ENCODE measurements at places on chromosomes 3 and 15. TPM values are rescaled to one million over a fixed set of nuclear protein-coding genes. Genes with fewer than 3 reads are reported as not detected.

DNA sequence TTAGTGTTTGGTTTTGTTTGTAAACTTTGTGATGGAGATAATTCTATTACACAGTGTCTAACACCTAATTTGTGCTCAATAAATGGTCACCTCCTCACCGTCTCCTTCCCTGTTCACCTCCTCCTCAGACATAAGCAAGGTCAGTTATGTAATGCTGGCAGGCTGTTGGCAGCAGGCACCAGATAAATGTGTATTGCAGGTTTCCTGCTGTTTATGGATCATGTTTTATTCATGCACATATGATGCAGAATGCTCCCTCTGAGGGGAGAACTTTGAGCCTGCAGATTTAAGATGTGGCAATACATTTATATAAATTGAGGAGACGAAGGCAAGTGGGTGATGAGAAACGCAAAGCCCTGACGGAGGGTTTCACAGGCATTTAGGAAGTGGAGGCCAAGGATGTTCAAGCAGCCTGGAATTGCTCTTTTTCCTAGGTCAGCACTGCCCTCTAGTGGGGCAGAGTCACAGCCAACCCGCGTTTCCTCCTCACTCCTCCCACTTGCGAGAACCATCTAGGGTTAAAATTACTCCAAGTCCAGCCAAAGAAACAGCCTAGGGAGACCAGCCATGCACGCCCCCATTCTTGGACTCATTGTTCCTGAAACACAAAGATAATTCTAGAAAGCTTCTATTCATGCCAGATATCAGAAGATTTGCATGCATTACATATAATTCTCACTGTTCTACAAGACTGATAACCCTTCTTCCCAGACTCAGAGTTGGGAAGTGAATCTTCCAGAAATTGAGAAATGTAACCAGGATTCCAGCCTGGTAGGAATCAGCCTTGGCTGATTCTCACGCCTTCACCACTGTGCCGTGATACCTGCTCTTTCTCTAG lies 228.7 kb downstream of the SLCO3A1 start:
- DNase-seq, result peak; percentile 62

DNA sequence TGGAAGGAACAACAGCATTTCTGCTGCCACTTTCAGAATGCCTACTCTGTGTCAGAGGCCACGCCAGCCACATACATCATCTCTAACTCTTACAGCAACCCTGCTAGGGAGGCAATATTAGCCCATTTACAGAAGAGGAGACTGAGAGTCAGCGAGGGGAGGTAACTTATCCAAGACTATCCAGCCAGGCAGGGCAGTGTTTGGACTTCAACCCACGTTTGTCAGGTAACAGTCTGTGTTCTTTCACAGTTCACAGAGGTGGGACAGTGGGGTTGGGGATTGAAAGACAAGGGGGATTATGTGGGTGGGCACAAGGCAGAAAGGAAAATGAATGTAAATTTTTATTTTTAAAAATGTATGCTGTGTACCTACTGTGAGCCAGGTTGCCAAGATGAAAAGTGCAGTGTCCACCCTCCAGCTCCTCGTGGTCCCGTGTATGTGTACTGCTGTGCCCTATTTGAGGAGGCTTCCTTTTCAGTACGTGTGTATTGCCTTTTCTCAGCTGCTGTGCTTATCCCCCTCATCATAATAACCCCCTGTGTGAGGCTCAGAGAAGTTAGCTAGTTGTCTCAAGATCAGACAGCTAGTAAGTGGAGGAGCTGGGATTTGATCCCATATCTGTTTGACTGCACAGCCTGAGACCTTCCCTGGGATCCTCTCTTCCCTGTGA lies 16.5 kb upstream of the ATP2B2 start:
- no peak for DNase-seq

- DNase-seq, result peak; percentile 20
These were observed 218.2 kb downstream of the ADAMTS17 start for GRCh38 chr15:100123611-100124010.

DNA sequence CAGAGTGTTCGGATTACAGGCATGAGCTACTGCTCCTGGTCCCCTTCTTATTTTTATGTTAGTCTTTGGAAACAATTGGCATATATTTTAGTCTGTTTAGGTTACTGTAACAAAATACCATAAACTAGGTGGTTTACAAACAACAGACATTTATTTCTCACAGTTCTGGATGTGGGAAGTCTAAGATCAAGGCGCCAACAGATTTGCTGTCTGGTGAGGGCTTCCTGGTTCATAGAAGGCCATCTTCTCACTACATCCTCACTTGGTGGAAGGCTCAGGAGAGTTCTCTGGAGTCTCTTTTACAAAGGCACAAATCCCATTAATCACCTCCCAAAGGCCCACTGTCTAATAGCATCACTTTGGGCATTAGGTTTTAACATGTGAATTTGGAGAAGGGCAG lies 101.0 kb downstream of the APBA2 start:
- DNase-seq, result no peak

DNA sequence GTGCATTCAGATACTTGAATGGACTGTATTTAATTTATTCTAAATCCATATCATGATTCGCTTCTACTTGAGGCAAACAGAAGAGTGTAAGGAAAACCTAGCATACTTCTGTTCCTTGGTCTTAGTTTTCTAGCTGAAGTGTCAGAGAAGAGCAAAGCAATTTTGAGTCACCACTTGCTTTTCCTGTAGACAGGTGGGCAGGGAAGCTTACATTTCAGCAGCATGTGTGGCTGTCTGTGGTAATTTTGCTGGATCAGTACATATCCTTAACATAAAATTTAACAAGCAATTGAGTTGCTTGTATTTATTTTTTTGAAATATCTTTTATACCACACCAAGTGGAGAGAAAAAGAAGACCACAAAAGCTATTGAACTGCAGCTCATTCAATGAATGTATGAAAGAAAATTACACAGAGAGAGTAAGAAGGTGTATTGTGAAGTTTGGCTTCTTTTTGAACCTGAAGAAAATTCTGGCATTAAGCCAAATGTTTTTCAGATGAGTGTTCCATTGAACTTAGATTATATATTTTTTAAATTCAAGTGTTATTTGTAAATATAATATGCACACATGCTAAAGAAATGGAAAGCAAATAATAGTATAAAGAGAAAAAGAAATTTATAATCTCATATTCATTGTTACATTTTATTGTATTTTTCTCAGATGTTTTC lies 747.6 kb downstream of the NAALADL2 start:
- no peak for DNase-seq

DNA sequence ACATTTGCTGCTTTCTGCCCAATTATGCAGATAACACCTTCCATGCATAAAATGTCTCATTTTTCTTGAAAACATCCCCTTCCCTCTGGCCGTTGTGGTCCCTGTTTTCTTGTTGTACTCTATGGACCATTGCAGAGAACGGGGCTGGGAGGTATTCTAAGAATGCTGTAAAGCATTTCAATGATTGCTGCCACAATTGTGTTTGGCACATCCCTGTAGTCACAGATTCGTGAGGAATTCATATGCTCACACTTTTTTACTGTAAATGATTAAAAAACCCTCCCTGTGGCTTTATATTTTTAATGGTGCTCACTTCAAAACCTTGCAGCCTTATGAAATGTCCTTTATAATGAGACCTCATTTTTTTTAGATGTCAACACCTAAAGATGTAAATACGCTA lies 207.2 kb upstream of the GBE1 start:
- no peak for DNase-seq

GRCh38 chr3:48952510-48953118 lies 34.0 kb downstream of the ARIH2 start:
- DNase-seq, result no peak

DNA sequence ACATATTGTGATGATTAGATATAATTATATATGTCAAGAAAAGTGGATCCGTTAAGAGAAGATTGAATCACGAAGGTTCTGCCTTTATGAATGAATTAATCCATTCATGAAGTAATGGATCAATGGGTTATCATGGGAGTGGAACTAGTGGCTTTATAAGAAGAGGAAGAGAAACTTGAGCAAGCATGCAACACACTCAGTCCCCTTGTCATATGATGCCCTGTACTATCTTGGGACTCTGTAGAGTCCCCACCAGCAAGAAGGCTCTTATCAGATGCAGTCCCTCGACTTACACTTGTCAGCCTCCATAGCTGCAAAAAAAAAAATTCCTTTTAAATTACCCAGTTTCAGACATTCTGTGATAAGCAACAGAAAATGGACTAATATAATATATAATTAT lies 301.9 kb downstream of the RAP2B start:
- DNase-seq, result no peak

DNA sequence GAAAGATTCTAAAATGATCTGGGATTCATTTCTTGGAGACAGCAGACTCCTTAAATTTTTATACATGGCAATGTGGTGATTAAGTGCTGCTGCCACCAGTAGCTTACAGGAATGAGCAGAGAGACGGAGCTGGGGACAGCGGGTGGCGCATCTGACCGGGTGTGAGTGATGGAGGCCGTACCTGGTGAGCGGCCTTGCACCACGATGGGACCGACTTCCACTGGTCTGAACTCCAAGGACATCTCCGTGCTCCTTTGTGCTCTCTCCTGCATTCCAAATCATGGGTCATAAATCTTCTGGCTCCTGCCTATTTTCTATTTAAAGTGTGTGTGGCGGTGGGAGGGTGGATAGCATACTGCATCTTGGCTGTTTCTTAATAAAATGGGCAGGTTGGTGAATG lies 262.6 kb downstream of the ABHD5 start:
- DNase-seq, result no peak

DNA sequence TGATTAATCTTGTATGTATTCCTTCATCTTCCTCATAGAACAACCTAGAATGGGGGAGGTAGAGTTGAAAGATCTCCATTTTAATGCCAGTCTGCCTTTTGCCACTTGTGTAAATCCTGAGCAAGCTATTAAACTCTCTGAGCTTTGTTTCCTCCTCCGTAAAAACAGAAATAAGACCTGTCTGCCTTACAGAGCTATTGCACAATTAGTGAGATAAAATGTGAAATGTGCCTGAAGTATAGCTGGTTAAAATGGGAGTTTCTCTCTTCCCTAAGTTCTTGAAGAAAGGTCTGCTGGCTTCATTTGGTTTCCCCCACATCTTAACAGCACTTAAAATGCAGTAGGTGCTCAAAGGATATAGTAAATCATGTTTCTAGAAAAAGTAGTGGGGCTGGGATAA lies 19.0 kb downstream of the ALDH1A2 start:
- DNase-seq, result no peak

The ARRDC4 gene
- 13.4 TPM for total RNA-seq

The RBP2 gene
- not detected for total RNA-seq

The TRH gene
- not detected for total RNA-seq
